ENCODE measurements at places on chromosomes 7 and 10.

DNA sequence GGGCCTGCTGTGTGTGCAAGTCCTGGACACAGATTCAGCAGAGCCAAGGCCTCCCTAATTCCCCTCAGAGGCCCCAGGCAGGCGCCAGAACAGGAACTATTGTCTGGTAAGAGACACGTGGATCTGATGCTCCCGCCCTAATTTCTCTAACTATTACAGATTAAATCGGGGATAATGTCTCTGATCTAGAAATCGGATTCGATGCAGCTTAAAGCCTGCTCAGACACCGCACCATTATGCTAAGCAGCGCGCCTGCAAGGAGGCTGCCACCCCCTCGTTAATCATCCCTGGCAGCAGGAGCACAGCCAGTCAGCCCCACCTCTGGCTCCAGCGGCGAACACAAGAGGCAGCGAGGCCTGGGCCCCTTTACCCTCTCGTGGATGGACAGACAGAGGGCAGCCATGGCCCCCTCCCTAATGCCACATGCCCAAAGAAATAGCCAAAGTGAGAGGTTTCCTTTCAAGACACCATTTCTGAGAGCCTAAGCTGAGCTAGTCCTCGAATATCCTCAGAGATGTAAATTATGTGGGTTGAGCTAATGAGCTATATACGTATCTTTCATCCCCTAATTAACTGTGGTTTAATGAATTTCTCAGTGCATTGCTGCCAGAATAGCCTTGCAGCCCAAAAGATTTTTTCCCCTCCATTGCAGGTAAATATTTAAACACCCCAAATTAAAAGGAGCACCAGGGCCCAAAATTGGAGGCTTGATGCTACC is 122.1 kb downstream of the GRID1 start:
- no peak for DNase-seq

- no peak for DNase-seq
These were observed 179.0 kb downstream of the PTEN start for GRCh38 chr10:88042160-88043100.

GRCh38 chr7:117793976-117794375 is 79.3 kb downstream of the CTTNBP2 start:
- DNase-seq = no peak

DNA sequence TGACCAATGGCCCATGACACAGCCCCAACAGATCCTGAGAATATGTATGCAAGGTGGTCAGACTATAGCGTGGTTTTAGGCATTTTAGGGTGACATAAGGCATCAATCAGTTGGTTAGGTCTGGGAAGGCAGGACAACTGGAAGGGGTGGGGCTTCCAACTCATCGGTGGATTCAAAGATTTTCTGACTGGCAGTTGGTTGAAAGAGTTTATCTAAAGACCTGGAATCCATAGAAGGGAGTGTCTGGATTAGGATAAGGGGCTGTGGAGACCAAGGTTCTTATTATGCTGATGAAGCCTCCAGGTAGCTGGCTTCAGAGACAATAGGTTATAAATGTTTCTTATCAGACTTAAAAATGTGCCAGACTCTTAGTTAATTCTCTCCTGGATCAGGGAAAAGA is 60.3 kb upstream of the CFAP46 start:
- no peak for DNase-seq

- DNase-seq = peak; percentile 15
These were observed 131.9 kb downstream of the CALCR start for GRCh38 chr7:93442478-93443224.

DNA sequence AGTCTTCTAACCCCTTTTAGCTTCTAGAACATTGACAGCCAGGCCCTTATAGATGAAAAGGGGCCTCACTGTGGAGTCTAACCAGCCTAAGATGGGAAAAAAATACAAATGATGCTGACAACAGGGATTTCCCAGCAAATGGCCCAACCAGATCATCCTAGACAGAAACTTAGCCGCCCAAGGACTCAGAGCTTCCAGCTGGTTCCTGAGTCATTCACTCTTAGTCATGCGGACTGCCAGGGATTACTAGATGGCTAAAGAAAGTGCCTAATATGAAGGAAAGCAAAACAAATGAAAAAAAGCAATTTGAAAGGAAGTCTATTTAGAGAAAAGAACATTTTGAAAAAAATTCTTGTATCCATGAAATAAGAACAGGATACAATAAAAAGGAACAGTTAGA is 23.7 kb downstream of the TSPAN14 start:
- no peak for DNase-seq

GRCh38 chr7:97405835-97406234 is 288.3 kb downstream of the SDHAF3 start:
- no peak for DNase-seq
